ENCODE measurements at places on chromosomes 2 and 18.

- DNase-seq = no peak
Measured at GRCh38 chr2:29246383-29247300, 131.4 kb downstream of the CLIP4 start.

GRCh38 chr2:173957517-173957916 lies 7.7 kb downstream of the SP3 start:
- DNase-seq = no peak

- DNase-seq = no peak
Measured at GRCh38 chr2:191148791-191149190, 2.0 kb downstream of the STAT4 start.

- no peak for DNase-seq
Measured at GRCh38 chr18:35085450-35086380, 44.5 kb downstream of the MAPRE2 start.

DNA sequence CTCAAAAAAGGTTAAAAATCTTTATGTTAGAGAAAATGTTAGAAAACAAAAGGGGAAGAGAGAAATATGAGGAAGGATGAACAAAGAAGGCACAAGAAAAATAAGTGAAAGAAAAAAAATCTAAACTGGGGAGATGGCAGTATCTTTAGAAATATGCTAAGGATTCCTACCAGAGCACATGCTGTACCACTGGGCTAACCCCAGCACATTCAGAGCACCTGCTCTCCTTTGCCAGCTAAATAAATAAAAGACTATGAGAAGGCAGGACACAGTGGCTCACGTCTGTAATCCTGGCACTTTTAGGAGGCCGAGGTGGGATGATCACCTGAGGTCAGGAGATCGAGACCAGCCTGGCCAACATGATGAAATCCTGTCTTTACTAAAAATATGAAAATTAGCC lies 92.2 kb upstream of the CDKL4 start:
- DNase-seq = no peak
